Stimulated activated CD8-positive, alpha-beta memory T cell treated with anti-CD3 and anti-CD28 coated beads, Interleukin-7, amount 100 ng/mL, for 1 hour (primary cell): ENCODE measurements at places on chromosomes 1 and 21.

DNA sequence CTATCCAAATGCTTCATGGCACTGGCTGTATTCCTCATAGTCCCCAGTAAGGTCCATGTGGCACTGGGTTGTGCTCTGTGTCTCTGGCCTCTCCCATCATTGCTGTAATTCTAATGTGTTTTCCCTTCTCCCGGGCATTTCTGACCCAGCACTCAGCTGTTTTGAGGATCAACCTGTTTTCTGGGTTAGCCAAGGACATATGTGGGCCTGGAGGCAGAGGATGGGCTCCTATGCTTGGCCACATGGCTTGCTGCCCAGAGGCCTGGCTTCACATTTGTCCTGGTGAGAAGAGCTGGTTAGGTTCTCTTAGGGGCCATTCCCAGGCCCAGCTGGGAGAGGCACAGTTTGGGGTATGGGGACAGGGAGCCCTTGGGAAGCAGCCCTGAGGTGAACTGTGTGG, 103.1 kb downstream of the FAM78B start:
- no peak for DNase-seq

DNA sequence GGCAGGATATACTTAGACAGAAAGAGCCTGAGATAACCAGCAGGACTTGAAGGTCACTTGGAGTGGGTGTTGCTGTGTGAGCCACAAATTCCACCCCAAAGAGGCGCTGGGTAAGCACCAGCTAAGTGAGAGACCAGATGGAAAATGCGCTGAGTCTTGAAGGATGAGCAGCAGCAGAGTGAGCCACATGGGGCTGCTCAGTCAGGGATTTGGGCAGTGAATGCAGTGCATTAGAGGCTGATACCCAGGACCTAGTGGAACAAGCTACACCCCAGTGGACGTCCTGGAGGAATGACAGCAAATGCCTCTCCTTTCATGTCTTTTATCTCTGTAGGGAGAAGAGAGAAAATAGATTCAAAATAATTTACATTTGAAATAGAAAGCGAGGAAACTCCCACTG, 11.3 kb downstream of the GRIK1 start:
- no peak for DNase-seq

DNA sequence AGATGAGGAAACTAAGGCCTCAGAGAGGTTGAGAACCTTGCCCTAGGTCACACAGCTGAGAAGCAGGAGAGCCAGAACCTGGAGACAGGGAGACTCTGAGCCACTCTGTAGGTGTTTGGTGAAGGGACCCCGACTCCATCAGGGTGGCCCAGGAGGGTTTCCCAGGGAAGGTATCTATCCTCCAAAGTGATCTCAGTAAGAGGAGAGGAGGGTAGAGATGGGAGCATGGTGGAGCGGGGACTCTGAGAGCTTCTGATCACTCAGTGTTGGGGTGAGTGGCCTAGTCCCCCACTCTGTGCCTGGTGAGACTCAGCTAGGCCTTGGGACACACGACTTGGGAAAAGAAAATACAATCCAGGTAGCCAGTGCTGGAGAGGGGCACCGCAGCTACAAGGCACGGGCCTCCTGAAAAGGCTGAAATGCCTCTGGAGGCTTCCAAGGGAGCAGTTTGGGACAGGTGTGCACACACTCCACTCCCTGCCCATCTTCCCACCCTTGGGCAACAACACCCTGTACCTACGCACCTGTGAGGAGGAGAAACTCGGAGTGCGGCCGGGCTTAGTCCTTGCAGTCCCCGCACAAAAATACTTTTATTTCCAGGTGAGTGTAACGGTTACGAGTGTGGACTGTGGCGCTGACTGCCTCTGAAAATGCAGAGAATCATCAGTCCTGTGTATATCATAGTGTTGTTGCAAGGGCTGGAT, 80.8 kb downstream of the CAMK2N1 start:
- no peak for DNase-seq

DNA sequence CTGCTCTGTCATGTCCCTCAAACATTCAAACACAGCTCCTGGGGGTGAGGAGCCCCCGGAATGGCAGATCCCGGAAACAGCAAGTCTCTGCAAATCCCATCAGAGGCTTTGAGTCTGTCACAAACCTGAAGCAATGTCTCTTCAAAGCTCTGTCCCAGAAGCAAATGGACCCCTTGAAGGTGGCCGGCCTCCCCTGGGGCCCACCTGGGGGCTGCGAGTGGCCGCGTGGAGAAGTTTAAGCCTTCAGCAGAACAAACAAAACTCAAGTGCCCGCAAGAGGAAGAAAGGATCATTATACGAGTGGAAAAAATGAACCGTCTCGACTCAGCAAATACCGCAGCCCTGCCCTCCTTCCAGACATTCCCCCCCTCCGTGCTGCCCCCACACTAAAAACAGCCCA, 53.3 kb downstream of the PRDM16 start:
- DNase-seq = no peak

GRCh38 chr1:32960819-32961355, 3.7 kb downstream of the RNF19B start:
- no peak for DNase-seq

DNA sequence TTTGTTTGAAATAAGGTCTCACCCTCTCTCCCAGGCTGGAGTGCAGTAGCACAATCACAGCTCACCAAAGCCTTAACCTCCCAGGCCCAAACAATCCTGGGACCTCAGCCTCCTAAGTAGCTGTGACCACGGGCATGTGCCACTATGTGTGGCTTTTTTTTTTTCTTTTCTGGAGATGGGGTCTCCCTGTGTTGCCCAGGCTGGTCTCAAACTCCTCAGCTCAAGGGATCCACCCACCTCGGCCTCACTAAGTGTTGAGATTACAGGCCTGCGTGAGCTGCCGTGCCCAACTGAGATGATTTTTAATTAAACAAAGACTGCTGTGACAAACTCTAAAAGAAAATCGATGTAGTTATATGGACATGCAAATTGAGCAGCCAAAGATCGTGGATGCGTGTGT, 768.4 kb upstream of the ADGRL2 start:
- DNase-seq = no peak

DNA sequence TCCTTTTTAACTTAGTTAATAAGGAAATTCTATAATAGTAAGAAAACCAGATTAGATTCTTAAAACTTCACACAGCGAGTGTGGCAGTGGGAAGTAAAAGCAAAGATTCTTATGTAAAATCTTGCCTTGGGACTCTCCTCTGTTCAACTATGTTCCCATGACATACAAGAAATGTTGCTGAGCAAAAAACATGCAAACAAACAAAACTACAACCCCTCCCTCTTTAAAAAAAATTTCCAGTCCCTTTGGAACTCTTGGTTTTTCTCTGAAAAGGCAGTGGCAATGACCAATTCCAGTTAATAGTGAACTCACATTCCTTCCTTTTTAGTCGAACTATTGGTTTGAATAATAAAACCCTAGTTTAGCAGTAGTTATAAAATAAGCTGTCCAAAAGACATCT, 453.1 kb upstream of the ZRANB2 start:
- DNase-seq = no peak

GRCh38 chr1:149846593-149847466, 52.5 kb upstream of the BOLA1 start:
- no peak for DNase-seq

- DNase-seq = no peak
Observed at GRCh38 chr1:12598974-12599373, 19.0 kb downstream of the DHRS3 start.

DNA sequence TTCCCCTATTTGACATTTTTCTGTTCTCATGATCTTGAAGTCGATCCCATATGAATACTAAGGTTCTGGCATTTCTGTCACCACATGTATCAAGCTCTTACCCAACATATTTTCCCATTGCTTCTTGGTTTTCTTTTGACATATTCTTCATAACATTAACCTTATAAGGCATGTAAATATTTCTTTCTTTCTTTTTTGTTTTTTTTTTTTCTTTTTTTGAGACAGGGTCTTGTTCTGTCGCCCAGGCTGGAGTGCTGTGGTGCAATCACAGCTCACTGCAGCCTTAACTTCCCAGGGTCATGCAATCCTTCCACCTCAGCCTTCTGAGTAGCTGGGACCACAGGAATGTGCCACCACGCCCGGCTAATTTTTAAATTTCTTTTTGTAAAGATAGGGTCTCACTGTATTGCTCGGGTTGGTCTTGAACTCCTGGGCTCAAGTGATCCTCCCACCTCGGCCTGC, 33.1 kb upstream of the ERRFI1 start:
- no peak for DNase-seq
